ENCODE measurements at places on chromosomes 7 and 10. TPM values are rescaled to one million over a fixed set of nuclear protein-coding genes. Genes with fewer than 3 reads are reported as not detected.

GRCh38 chr10:15844517-15844916 is 15.8 kb downstream of the MINDY3 start:
- DNase-seq = no peak

- DNase-seq = no peak
Measured at GRCh38 chr7:120033114-120033513, 239.9 kb upstream of the KCND2 start.

GRCh38 chr10:33052263-33052875 is 94.3 kb upstream of the ITGB1 start:
- no peak for DNase-seq

DNA sequence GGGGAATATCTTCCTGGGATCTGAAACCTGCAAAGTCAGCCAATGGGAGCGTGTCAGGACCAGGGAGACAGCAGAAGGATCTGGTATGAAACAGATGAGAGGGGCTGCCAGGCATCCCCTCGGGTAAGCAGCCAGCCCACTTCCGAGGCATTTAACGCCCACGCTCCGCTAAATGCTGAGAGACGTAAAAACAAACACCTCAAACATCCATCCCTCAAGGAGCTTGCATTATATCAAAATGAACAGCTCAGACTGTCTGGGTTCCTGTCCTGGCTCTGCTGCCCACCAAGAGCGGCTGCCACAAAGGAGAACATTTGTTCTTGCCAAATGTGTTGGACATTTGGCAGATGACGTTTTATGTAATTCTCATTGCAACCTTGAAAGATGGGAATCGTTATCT is 7.0 kb upstream of the SERPINE1 start:
- no peak for DNase-seq

DNA sequence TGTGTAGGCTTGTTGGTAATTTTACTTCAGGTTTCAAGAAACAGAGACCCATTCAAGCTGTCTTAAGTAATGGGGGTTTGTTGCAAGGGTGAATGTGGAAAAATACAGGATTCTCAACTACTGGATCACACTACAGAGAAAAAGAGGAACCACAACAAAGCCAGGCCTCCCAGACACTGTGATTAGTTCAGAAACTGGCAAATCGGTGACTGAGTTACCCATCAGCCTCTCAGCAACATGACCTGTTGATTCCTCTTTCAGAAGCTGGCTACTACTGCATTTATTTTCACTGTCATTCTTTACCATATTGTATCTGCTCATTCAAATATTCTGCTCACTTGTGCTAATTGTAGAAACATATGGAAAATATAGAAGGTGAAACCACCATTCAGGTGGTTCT is 16.0 kb downstream of the CCDC71L start:
- DNase-seq = no peak

GRCh38 chr10:47078393-47079203 is 167.4 kb downstream of the PTPN20 start:
- peak; percentile 20 for DNase-seq

GRCh38 chr7:135617781-135618180 is 44.5 kb upstream of the STMP1 start:
- no peak for DNase-seq

DNA sequence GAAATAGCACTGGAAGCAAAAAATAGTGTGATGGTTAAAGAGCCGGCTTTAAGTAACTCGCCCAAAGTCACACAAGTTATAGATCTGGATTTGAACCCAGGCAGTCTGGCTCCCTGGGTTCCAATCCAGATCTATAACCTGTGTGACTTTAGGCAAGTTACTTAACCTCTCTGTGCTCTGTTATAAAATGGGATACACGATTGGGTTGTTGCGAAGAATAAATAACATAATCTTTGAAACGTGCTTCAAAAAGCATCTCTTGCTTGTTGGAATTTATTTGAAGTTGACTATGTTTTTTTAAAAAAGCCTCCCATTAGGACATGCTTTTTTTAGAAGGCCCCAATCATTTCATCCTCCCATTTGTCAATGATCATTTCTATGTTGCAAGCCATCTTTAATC is 3.5 kb upstream of the LCOR start:
- no peak for DNase-seq

DNA sequence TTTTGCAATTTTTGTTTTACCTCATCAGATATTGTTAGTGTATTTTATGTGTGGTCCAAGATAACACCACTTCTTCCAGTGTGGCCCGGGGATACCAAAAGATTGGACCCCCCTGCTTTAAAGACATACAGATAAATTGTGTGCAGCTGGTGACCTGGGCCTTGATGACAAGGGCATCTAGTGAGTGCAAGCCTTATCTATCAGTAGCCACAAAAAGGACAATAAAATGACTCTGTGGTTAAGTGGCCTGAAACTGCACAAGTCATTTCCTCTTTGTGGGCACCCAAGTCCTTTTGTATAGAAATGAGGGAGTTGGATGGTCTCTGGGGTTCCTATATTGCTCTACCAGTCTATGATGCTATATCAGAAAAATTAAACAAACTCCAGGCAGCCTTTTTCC is 98.1 kb downstream of the PARD3 start:
- DNase-seq = no peak

GRCh38 chr7:94325122-94325475 is 69.6 kb upstream of the COL1A2 start:
- DNase-seq = no peak

GRCh38 chr7:131365838-131366237 is 38.2 kb downstream of the MKLN1 start:
- no peak for DNase-seq

- DNase-seq = peak; percentile 88
Measured at GRCh38 chr10:102583435-102584417, 60.6 kb upstream of the TRIM8 start.

DNA sequence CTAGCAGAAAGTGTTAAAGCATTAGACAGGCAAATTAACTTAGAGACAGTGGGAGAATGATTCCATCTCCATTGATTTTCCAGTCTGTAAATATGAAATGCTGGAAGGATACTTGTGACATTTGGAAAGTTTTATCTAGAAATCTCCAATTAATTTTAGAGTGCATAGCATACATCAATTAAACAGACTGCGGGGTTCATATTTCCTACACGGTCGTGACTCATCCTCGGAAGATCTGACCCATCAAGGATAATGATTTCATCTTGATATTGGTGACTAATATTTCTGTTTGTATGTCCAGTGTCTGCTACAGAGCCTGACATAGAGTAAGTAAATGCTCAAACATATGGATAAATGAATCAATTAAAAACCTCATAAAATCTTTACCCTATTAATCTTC is 474.9 kb downstream of the KCNMA1 start:
- no peak for DNase-seq

DNA sequence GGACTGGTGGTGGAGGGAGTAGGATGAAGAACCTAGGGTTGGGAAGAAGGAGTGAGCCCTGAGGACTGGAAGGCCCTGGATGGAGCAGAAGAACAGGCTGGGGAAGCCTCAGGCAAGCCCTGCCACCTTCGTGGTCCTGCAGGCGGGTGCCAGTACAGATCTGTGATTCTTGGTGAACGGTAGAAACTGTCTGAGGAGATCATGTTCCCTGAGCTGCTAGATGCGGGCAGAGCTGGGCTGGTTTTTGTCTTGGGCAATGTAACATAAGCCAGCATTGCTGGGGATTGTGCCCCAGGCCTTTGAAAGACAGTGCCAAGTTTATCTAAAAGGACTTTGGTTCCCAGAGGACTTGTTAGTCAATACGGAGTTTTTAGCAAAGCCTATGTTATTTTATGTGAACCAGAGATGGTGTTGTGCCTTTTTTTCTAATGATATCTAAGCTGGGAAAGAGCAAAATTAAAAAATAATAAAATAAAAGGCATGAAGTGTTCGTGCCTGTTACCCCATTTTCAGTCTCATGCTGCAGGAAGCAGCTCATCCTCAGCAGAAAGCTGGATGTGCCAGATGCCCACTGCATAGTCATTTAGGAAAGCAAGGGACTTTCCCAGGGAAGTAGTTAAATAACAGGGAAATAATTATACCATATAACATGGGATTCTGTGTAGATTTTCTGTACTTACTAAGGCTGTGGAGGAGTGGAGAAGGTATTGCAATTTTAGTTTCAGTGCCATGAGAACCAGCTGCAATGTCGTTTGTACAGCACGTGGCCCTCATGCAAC is 24.4 kb upstream of the FIGNL1 start:
- no peak for DNase-seq

DNA sequence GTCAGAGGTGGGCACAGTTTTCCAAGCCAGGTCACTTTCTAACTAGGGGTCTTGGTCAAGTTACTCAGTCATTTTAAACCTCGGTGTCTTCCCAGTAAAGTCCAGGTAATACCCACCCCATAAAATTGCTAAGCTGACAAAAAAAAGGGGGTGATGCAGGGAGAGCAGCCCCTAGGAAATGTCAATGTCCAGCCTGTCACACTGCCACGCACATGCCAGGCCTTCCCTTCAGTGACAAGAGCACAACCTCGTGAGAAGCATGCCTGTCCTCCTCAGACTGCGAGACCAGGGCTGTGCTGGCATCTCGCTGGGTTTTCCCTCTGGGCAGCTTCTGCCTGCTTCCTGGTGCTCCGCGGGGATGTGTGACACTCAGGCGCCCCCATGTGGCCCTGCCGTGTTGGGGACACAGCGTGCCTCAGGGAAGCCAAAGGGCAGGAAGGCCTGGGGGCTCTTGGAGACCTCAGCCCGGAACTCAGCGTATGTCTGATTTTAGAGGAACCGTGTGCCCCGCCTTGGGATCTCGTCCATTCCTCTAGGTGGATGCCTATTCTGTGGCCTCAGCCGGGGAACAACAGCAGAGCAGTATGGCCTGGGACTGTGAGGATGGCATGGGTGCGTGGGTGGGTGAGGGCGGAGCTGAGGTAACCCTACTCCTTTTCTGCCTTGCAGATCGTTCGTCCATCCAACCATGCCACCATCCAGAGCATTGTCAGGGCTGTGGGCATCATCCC is 10.2 kb upstream of the GDF2 start:
- DNase-seq = peak; percentile 90

DNA sequence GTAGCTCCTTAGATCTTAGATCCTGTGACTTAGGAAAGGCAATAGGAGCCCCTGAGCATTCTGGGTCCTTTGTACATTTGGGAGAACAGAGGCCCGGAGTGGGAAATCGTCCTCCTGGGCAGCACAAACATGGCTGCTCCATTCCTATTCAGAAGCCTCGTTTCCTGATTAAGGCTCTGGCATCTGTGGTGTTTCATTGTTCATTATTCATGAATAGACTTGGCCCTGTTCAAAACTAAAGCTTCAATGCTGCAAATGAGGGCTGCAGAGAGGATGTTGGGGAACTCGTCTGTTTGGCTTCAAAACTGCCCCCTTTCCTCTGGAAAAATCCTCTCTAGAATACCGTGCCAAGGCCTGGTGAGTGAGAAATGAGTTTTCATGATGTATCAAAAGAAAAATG is 3.4 kb upstream of the HTRA1 start:
- no peak for DNase-seq

DNA sequence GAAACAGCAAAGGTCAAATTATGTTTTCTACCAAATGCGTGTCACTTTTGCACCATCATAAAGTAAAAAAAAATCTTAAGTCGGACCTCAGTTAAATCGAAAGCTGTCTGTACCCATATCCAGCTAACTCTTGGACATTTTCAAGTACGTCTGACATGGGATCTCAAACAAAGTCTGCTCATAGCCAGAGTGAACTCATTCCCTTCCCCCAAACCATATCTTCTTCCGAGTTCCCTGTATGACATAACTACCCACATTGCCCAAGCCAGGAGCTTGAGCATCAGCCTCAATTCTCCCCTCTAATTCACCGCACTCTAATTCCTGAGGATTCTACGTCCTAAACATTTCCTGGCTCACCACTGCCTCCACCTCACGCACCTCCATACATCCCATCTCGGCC is 44.8 kb upstream of the TARP start:
- DNase-seq = no peak

GRCh38 chr10:131172433-131172832 is 139.1 kb downstream of the TCERG1L start:
- no peak for DNase-seq

DNA sequence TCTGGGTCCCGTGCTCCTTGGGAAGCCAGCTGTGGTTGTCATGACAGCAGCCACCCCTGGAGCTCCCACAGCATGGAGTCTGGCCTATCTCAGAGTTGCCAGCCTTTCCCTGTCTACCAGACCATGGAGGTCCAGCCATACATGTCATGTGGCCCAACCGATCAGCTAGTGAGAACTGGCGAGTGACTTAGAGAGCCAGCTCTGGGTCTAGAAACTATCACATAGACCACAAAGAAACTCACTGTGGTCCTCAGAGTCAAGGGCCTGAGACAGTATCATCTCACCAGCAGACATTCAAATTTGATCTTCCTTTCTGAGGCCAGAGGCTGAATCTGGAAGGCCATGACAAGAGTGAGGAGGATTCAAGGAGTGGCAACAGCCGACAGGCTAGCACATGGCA is 223.3 kb upstream of the GPR26 start:
- no peak for DNase-seq

DNA sequence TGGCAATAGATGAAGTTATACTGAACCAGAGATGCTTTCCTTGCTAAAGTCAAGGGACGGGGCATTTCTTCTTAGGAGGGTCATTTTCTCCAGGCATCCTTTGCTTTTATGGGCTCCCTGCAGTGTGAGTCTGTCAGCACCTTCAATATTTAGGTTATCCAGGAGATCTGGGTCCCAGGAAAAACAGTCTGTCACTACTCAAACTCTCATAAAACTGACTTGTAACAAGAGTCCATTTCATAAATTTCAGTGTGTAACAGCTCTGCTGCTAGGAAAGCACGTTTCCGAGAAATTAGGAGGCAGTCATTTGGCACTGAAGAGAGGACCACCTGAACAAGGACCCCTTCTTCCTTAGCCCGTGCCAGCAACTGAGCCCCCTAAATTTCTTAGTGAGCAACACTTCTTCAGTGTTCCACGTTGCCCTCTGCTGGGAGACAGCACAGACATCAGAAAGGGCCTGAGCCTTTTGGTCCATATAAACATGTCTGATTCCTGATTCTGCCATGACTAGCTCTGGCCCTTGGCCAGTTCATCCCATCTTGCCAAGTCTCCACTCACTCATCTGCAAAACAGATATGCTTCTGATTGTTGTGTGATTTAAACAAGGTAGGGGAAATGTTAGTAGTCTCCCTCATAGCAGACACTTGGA is 7.2 kb downstream of the GCC1 start:
- peak; percentile 61 for DNase-seq

GRCh38 chr7:64494912-64495461 is 67.9 kb downstream of the ZNF680 start:
- DNase-seq = peak; percentile 73

Gene AGMO
- 0.10 TPM for polyA plus RNA-seq

Gene SYT15
- polyA plus RNA-seq = 0.07 TPM

Gene PNLIP
- polyA plus RNA-seq = not detected

Gene MLXIPL
- polyA plus RNA-seq = 0.32 TPM

Gene SRRM3
- 2.7 TPM for polyA plus RNA-seq

Gene CALHM1
- polyA plus RNA-seq = not detected

Gene AKR1D1
- not detected for polyA plus RNA-seq

Gene RBM20
- 0.64 TPM for polyA plus RNA-seq
